ENCODE measurements at places on chromosomes 6 and 20. TPM values are rescaled to one million over a fixed set of nuclear protein-coding genes. Genes with fewer than 3 reads are reported as not detected.
A peak's percentile ranks its signal among the peaks of the same experiment; 100 is the strongest.

Gene LY6G5C
- 0.95 TPM for polyA plus RNA-seq

Gene ITPA
- 40.5 TPM for polyA plus RNA-seq

Gene TAAR5
- not detected for polyA plus RNA-seq

Gene HTR1B
- polyA plus RNA-seq = 0.24 TPM

Gene PDE10A
- polyA plus RNA-seq = not detected

Gene CASP8AP2
- polyA plus RNA-seq = 5.4 TPM

Gene IPCEF1
- polyA plus RNA-seq = 0.03 TPM

Gene TNFRSF6B
- polyA plus RNA-seq = 51.9 TPM

Gene KHDRBS2
- polyA plus RNA-seq = not detected

GRCh38 chr20:64072498-64073063 lies 6.7 kb downstream of the RGS19 start:
- H3K27ac ChIP-seq = no peak overlapping the region
- H3K4me3 ChIP-seq = no peak overlapping the region
- H3K4me1 ChIP-seq = no peaks in the 10 kb centered on the region
- no peak for DNase-seq
- peaks cover 10% of the 10 kb centered on the region for H3K36me3 ChIP-seq
- no peaks in the 10 kb centered on the region for H3K27me3 ChIP-seq

GRCh38 chr6:167324111-167324510 lies 775 bp upstream of the TTLL2 start:
- H3K4me3 ChIP-seq = no peak overlapping the region
- H3K27ac ChIP-seq = no peak overlapping the region
- H3K36me3 ChIP-seq = no peaks in the 10 kb centered on the region
- no peaks in the 10 kb centered on the region for H3K4me1 ChIP-seq
- H3K27me3 ChIP-seq = no peaks in the 10 kb centered on the region

- no peaks in the 10 kb centered on the region for H3K36me3 ChIP-seq
- no peak overlapping the region for H3K4me3 ChIP-seq
- H3K27me3 ChIP-seq = no peaks in the 10 kb centered on the region
- H3K27ac ChIP-seq = no peak overlapping the region
- H3K4me1 ChIP-seq = peaks cover 4% of the 10 kb centered on the region
Measured at GRCh38 chr6:79070206-79070825, 7.7 kb downstream of the PHIP start.

GRCh38 chr20:59014680-59015389 lies 4.4 kb upstream of the TUBB1 start:
- peaks cover 34% of the 10 kb centered on the region for H3K4me1 ChIP-seq
- no peaks in the 10 kb centered on the region for H3K36me3 ChIP-seq
- no peak overlapping the region for H3K4me3 ChIP-seq
- DNase-seq = no peak
- H3K27me3 ChIP-seq = no peaks in the 10 kb centered on the region
- no peak overlapping the region for H3K27ac ChIP-seq

DNA sequence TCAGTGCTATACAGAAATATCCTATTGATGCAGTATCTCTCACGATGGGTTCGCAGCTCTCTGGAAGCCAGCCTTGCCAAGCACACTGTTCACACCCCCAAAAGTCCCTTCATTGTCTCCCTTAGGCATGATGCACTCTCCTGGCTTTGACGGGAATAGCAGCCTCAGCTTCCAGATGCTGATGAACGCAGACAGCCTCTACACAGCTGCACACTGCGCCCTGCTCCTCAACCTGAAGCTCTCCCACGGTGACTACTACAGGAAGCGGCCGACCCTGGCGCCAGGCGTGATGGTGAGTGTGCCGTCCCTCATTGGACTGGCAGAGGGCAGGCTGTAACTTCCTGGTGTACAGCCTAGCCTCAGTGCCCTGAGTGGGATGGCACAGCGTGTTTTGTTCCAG lies 60.0 kb upstream of the PBOV1 start:
- H3K36me3 ChIP-seq = no peaks in the 10 kb centered on the region
- H3K4me1 ChIP-seq = peaks cover 9% of the 10 kb centered on the region
- H3K27me3 ChIP-seq = no peaks in the 10 kb centered on the region
- no peak overlapping the region for H3K27ac ChIP-seq
- peak; percentile 21 for DNase-seq

GRCh38 chr6:141153563-141153962 lies 979.2 kb upstream of the GJE1 start:
- H3K27ac ChIP-seq = no peak overlapping the region
- no peak for DNase-seq
- no peaks in the 10 kb centered on the region for H3K36me3 ChIP-seq

- DNase-seq = no peak
- no peak overlapping the region for H3K27ac ChIP-seq
- H3K36me3 ChIP-seq = no peaks in the 10 kb centered on the region
- no peaks in the 10 kb centered on the region for H3K27me3 ChIP-seq
- peaks cover 42% of the 10 kb centered on the region for H3K4me1 ChIP-seq
- H3K4me3 ChIP-seq = no peak overlapping the region
Measured at GRCh38 chr20:38197619-38198018, 32.5 kb upstream of the TGM2 start.

DNA sequence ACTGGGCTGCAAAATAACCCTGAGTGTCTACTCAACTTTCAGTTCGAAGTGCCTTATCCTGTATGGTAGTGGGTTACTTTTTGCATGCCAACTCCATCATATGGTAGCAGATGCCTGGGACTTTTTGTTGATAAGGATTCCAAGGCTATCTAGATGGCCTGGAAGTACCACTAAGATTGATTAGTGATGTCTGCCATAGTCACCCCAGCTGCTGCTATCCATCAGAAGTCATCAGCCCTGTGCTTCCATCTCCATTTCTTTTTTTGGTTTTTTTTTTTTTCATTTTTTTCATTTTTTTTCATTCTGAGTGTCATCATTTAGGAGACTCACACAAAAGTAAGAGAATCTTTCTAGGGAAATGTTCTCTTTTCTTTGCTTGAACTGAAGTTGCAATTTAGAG lies 217.4 kb upstream of the PLCB4 start:
- no peak overlapping the region for H3K27ac ChIP-seq
- no peaks in the 10 kb centered on the region for H3K36me3 ChIP-seq
- H3K27me3 ChIP-seq = no peaks in the 10 kb centered on the region

DNA sequence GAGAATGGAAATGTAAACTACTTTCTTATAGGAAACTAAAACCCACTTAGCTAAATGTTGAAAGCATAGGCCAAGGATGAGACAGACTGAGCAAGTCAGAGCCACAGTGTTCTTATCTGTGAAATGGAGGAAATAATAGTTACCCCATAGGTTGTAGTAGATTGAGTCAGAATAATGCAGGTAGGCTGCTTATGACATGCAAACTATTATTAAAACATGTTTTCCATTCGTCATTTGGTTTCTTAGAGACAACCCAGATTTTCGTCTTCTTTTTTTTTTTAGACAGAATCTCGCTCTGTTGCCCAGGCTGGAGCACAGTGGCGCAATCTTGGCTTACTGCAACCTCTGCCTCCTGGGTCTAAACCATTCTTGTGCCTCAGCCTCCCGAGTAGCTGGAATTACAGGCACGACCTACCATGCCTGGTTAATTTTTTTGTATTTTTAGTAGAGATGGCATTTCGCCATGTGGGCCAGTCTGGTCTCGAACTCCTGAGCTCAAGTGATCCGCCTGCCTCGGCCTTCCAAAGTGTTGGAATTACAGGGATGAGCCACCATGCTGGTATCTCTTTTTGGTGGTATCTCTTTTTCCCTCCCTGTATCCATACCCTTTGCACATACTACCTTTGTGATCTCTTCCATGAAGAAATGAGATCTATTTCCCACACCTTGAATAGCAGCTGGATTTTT lies 196.5 kb upstream of the ZNF217 start:
- DNase-seq = no peak
- H3K36me3 ChIP-seq = no peaks in the 10 kb centered on the region
- no peak overlapping the region for H3K4me3 ChIP-seq
- H3K27me3 ChIP-seq = no peaks in the 10 kb centered on the region
- peak overlapping the region; percentile 92 for H3K27ac ChIP-seq
- peaks cover 55% of the 10 kb centered on the region for H3K4me1 ChIP-seq

GRCh38 chr6:157548635-157549467 lies 167.9 kb downstream of the ZDHHC14 start:
- no peak overlapping the region for H3K4me3 ChIP-seq
- H3K36me3 ChIP-seq = no peaks in the 10 kb centered on the region
- no peaks in the 10 kb centered on the region for H3K27me3 ChIP-seq
- no peak for DNase-seq
- H3K27ac ChIP-seq = no peak overlapping the region

- no peak overlapping the region for H3K4me3 ChIP-seq
- H3K27ac ChIP-seq = no peak overlapping the region
- H3K4me1 ChIP-seq = no peaks in the 10 kb centered on the region
- H3K27me3 ChIP-seq = no peaks in the 10 kb centered on the region
- no peaks in the 10 kb centered on the region for H3K36me3 ChIP-seq
Measured at GRCh38 chr6:46961232-46961631, 39.5 kb upstream of the ADGRF5 start.

- no peaks in the 10 kb centered on the region for H3K4me1 ChIP-seq
- H3K27ac ChIP-seq = no peak overlapping the region
- no peak for DNase-seq
- H3K27me3 ChIP-seq = no peaks in the 10 kb centered on the region
- no peak overlapping the region for H3K4me3 ChIP-seq
Measured at GRCh38 chr20:45301824-45302271, 4.8 kb upstream of the RBPJL start.

DNA sequence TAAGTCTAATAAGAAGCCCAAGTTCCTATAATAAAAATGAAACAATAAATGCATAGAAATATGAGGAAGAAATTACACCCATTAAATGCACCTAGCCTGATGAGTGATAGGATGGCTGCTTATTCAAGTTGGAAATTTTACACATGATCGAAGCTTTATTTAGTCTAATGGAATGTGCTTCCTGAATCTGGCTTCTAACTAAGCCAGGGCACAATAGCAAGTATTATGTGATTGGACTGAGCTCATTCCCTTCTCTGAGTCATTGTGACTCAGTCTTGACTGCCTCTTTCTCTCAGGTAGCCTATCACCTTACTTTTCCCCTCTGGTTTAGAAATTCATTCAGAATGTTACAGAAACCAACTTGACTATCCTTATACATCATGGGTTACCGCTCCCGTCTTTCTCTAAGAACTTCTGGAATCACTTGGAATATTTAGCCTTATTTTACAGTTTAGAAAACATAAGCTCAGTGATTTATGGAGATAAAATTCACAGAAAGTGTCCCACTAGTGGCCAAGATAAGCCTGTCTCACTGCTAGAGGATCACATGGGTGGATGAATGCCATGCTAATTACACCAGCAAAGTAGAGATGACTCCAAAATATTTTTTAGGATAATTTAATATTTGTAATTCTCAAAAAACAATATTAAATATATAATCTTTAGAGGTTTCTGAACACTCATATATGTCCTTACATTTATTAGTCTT lies 505.3 kb upstream of the JAG1 start:
- no peaks in the 10 kb centered on the region for H3K27me3 ChIP-seq
- H3K27ac ChIP-seq = peak overlapping the region; percentile 75
- H3K4me3 ChIP-seq = no peak overlapping the region
- H3K4me1 ChIP-seq = peaks cover 21% of the 10 kb centered on the region
- H3K36me3 ChIP-seq = no peaks in the 10 kb centered on the region

- H3K27ac ChIP-seq = no peak overlapping the region
- no peak overlapping the region for H3K4me3 ChIP-seq
- no peaks in the 10 kb centered on the region for H3K27me3 ChIP-seq
- no peak for DNase-seq
- H3K36me3 ChIP-seq = peaks cover 18% of the 10 kb centered on the region
- H3K4me1 ChIP-seq = no peaks in the 10 kb centered on the region
Measured at GRCh38 chr20:47765691-47766594, 19.3 kb downstream of the SULF2 start.

GRCh38 chr20:18360635-18361034 lies 72.3 kb downstream of the ZNF133 start:
- no peaks in the 10 kb centered on the region for H3K36me3 ChIP-seq
- no peaks in the 10 kb centered on the region for H3K4me1 ChIP-seq
- no peaks in the 10 kb centered on the region for H3K27me3 ChIP-seq
- no peak overlapping the region for H3K27ac ChIP-seq

DNA sequence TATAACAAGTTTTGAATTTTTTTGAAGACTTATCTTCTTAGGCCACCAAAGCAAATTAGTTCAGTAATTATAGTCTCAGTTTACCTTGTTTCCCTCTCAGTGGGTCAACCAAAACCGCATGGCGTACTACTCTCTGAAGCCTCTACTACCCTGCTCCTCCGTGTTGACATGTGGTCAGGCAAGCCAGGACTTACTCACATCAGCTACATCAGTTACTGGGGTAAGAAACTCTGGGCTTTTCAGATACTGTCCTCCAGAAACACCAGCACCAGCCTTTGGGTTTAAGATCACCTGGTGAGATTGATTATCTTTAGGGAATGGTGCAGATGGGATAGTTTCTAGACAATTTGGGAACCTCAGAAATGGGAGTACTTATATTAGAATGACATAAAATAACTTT lies 55.1 kb downstream of the KCNQ5 start:
- no peak overlapping the region for H3K27ac ChIP-seq
- H3K4me3 ChIP-seq = no peak overlapping the region
- no peak for DNase-seq
- H3K27me3 ChIP-seq = no peaks in the 10 kb centered on the region

- no peaks in the 10 kb centered on the region for H3K27me3 ChIP-seq
- H3K36me3 ChIP-seq = no peaks in the 10 kb centered on the region
- no peak for DNase-seq
Measured at GRCh38 chr6:169026175-169026574, 227.5 kb downstream of the THBS2 start.

DNA sequence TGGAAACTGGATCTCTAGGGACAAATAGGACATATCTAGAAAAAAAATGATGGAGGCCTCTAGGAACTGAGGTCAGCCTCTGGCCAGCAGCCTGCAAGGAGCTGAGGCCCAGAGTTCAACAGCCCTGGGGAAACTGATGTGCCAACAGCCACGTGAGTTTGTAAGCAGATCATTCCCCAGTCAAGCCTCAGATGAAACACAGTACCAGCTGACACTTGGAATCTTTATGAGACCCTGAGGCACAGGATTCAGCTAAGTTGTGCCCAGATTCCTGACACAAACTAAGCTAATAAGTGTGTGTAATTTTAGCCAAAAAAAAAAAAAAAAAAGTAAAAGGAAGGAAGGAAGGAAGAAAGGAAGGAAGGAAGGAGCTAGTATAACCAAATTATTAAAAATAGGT lies 1059.8 kb upstream of the MAP3K7 start:
- H3K27ac ChIP-seq = no peak overlapping the region
- H3K4me3 ChIP-seq = no peak overlapping the region
- H3K27me3 ChIP-seq = no peaks in the 10 kb centered on the region
- DNase-seq = no peak
- no peaks in the 10 kb centered on the region for H3K36me3 ChIP-seq
- H3K4me1 ChIP-seq = no peaks in the 10 kb centered on the region

- H3K4me1 ChIP-seq = no peaks in the 10 kb centered on the region
- H3K27ac ChIP-seq = no peak overlapping the region
- H3K4me3 ChIP-seq = no peak overlapping the region
- no peak for DNase-seq
- H3K36me3 ChIP-seq = peaks cover 7% of the 10 kb centered on the region
Measured at GRCh38 chr6:150967910-150968309, 102.4 kb downstream of the MTHFD1L start.

GRCh38 chr6:127300411-127300810 lies 33.7 kb downstream of the RNF146 start:
- H3K4me3 ChIP-seq = no peak overlapping the region
- peaks cover 9% of the 10 kb centered on the region for H3K4me1 ChIP-seq
- no peaks in the 10 kb centered on the region for H3K27me3 ChIP-seq
- no peak overlapping the region for H3K27ac ChIP-seq
- no peaks in the 10 kb centered on the region for H3K36me3 ChIP-seq
- peak; percentile 17 for DNase-seq

All from keratinocyte (primary cell).